ENCODE measurements at places on chromosomes 7 and 10.

DNA sequence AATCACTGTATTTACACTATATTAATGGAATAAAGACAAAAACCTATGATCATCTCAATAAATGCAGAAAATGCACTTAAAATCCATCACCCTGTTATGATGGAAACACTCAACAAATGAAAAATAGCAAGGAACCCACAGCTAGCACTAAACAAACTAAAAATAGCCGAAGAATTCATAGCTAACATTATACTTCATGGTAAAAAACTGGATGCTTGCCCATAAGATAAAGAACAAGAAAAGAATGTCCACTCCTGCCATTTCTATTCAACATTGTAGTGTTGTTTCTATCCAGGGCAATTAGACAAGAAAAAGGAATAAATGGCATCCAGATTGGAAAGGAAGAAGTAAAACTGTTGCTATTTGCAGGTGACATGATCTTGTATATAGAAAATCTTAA, 142.1 kb downstream of the STK31 start:
- DNase-seq, result no peak

DNA sequence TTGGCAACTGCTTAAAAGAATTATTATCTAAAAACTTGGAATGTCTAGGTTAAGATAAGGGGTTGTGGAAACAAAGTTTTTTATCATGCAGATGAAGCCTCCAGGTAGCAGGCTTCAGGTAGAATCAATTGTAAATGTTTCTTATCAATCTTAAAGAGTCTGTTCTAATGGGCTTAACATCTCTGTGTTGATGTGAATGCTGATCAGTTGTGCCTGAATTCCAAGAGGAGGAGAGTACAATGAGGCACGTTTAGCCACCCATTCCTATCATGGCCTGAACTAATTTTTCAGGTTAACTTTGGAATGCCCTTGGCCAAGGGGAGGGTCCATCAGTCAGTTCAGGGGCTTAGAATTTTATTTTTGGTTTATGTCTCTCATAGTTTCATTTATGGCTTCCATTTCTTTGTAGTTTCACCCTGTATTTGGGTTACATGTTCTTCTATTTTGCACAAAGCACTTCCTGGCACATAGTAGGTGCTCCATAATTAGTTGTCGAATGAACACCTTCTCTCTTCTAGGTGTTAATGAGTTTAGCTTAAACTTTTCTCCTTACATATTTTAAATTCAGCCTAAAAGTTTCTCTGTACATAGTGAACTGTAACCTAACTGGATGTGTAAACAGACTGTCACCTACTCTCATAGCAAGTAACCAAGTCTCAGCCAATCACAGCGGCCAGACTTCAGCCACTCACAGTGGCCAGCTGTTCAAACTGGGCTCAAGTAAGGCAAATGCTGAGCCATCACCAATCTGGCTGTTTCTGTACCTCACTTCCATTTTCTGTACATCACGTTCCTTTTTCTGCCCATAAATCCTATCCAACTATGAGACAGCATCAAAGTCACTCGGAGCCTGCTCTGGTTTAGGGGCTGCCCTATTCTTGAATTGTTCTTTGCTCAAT, 34.7 kb downstream of the ALOX5 start:
- no peak for DNase-seq

- DNase-seq, result no peak
Measured at GRCh38 chr7:125481323-125481722, 551.7 kb upstream of the POT1 start.

- DNase-seq, result peak; percentile 49
Measured at GRCh38 chr10:33008499-33009243, 50.6 kb upstream of the ITGB1 start.

- no peak for DNase-seq
Measured at GRCh38 chr10:61933859-61934555, 32.5 kb downstream of the ARID5B start.

- DNase-seq, result no peak
Measured at GRCh38 chr10:121974019-121974534, 940 bp downstream of the NSMCE4A start.
